ENCODE measurements at places on chromosomes 3 and 15. TPM values are rescaled to one million over a fixed set of nuclear protein-coding genes. Genes with fewer than 3 reads are reported as not detected.

DNA sequence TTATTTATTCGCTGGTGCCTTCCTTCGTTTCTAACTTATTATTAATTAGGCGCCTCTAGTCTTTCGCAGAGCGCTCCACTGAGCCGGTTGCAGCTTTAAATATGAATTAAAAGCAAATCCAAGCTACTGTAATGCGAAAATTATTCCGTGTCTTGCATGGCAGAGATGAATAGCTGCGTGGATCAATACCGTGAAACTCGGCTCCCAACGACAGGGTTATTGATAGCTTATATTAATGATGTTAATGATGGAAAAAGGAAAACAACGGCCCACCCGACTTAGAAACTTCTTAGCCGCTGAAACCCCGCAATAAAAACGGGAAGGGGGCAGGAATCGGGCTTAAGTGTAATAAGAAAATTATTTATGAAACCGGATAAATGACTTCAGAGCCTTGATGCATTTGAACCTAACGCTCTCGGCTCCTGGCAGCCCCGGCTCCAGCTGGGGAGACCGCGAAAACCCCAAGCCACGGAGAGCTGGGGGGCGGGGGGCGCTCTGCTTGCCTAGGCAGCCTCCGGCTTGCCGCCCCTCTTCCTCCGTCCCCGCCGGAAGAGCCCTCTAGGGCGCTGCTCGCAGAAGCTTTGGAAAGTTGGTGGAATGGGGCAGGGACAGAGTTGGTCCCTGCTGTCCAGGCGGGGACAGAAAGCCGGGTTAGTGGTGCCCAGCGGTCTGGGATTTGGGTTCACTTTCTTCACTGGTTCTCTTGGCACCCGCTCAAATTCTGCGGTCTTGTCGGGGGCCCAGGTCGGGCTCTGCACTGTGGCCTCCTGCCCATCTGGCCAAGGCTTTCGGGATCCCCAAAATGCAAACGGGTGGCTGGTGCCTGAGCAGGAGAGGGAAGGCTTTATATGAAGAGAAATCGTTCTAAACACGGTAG lies 7.7 kb upstream of the ONECUT1 start:
- DNase-seq, result no peak

DNA sequence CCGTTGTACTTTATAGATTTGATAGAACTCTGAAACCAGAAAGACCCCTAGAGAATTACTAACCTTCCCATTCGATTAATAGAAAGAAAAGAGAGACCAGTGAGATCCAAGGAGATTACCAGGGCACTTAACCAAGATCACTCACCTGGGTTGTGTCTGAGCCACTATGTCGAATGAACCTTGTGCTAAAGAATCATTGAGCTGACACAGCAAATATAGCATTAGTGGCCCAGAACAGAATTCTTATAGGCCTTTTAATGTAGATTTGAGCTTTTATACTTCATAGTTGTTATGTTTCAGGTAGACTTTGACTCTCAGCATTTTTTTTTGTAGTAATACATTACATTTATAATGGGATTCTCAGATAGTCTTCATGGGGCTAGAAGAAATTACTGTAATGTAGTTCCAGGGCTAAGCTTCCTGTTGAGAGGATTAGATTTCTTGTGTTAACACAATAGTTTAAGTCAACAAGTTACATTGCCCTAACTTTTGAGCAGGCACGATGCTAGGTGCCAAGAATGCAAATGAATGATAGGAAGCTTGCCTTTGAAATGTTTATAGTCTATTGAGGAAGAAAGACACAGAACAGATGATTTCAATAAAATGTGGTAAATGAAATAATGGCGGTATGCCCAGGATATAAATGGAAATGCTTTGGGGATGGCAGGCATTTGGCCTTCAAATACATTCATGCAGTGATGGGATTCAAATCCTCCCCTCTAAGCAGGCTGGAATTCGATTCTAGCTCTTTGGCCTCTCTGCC lies 24.4 kb upstream of the ABHD10 start:
- peak; percentile 10 for DNase-seq

DNA sequence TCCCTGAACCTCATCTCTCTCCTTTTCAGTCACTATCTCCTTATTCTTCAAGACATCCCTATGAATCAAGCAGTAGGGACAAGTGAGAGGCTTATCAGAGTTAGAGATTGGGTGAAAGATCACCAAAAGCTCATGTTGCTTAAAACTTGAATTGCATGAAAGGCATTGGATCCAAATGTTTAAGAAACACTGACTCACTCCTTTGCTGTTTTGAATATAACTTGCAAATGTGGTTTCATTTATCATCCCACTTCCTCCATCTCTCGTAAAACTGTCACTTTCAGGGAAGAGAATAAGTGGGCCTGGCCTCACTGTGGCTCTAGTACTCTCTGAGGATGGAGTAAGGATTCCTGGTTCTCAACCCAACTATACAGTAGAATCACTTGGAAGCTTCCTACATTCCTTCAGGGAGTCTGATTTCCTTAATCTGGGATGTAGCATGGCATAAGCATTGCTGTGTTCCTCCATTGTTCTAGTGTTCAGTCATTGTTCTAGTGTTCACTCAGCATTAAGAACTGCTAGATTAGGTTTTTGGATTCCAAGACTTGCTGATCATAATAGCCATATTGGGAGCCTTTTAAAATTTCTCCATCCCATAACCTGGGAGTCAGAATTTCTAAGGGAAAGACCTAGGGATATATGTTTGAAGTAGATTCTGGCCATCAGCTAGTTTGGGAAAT lies 171.8 kb downstream of the TMEM108 start:
- peak; percentile 44 for DNase-seq

DNA sequence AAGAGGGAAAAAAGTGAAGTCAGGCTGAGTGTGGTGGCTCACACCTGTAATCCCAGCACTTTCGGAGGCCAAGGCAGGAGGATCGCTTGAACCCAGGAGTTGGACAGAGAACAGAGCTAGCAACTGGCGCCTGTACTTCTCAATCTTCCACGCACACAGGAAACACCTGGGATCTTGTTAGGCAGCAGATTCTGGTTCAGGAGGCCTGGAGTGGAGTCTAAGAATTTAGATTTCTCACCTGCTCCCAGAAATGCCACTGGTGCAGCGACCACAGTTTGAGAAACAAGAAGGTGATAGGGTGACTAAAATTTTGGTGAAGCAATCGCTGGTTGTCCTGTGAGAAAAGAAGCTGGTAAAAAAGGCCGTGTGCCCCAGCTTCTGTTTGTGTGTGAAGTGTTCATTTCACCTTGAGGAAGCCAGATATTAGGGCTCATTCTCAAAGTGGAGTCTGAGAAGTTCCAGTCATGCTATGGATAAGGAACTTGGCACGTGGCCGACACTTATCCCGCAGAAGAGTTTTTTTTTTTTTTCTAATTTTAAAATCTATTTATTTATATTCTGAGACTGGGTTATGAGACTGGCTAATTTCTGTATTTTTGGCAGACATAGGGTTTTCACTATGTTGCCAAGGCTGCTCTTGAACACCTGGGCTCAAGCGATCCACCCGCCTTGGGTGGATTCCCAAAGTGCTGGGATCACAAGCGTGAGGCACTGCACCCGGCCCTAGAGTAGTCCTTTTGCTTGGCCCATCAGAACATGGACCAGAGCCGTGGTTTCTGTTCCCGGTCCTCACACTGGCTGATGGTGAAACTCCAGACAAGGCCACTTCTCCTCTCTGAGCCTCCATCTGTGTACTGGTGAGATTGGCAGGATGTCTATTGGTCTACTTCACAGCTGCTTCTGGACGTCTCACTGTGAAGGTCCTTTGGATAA lies 324.6 kb upstream of the PROK2 start:
- DNase-seq, result no peak

DNA sequence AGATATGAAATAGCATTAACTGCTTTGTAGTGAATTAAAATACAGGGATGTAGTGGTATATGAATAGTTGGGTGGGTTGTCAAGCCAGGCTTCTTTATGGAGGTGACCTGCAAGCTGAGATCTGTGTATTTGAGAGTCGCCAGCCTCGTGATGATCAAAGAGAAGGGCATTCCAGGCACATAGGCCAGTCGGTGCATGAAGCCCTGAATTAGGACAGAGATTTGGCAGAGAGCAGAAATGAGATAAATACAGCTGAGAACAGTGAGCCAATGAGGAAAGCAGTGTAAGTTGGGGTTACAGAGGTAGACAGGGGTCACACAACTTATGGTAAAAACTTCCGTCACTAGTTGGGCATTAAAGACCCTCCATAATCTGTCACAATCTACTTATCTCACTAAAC lies 641.9 kb downstream of the OTOL1 start:
- no peak for DNase-seq

DNA sequence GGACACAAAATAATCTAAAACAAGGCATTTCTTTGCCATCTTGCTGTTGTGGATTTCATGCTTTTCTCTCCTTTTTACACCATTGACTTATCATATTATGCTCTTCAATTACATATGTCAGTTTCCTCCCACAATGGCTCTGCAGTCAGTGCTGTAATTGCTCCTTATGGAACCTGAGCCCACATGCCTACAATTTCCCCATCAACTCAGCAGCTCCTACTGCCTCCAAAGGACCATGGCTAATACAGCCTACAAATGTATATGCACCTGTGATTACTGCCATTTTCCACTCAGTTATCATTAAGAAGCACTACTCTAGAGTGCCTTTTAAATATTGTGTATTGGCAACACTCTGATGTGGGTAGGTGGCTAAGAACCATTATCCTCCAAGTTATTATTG lies 30.8 kb downstream of the RTP4 start:
- no peak for DNase-seq

DNA sequence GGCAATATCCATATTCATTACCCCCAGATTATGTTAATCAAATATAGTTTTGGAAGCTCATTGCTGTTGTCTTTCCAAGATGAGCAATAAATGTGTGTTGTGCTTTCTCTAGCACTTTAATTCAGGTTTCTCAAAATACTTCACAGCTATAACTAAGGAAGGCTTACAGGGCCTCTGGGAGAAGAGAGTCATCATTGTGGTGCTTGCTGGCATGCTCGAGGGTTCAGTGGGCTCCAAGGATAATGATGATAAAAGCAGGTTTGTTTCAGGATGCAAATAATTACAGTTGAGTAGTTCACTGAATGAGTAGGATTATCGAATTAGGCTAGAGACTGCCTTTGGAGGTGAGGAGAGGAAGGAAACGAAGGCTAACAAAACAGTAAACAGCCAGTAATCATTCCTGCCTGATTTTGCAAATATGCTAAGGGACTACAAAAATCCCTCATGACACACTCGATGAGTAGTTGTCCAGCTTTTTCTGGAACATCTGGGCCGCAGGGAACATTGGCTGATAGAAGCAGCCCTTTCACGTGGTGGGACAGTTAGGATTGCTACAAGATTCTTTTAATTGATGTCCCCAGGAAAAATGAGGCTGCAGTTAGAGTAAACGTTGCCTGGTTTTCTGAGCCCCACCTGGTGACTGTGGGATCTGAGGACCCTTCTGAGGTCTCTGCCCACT lies 54.1 kb downstream of the SLC7A14 start:
- no peak for DNase-seq

DNA sequence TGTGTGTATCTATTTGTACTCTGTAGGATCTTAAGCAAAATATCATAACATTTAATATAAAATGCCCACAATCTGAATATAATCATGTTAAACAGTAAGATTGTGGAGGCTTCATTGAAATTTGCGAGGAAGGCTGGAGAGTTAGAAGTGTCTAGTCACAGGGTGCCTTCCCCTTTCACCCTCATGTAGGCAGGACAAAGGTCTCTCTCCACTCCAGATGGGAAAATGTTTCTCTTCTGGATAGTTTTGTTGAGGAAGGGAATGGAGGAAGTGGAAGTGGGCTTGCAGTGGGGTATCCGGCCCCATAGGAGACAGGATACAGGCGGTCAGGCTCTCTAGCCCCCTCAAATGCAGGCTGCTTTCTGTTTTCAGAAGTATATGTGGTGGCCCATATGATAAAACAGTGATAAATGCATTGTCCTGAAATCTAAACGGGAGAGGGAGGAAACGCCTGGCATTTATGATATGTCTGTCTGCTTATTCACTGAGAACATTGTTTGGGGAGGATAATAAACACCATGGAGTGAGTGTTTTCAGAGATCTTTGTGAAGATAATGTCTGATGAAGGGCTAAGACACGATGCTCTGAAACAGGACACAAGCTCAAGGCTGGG lies 13.3 kb upstream of the MYZAP start:
- no peak for DNase-seq

- no peak for DNase-seq
Measured at GRCh38 chr15:31268108-31268501, 58.5 kb upstream of the KLF13 start.

- no peak for DNase-seq
Measured at GRCh38 chr3:171088496-171088895, 62.0 kb upstream of the SLC2A2 start.

GRCh38 chr15:87167055-87167454 lies 1087.4 kb downstream of the AGBL1 start:
- peak; percentile 36 for DNase-seq

- no peak for DNase-seq
Measured at GRCh38 chr15:75544359-75544758, 34.8 kb downstream of the PTPN9 start.

DNA sequence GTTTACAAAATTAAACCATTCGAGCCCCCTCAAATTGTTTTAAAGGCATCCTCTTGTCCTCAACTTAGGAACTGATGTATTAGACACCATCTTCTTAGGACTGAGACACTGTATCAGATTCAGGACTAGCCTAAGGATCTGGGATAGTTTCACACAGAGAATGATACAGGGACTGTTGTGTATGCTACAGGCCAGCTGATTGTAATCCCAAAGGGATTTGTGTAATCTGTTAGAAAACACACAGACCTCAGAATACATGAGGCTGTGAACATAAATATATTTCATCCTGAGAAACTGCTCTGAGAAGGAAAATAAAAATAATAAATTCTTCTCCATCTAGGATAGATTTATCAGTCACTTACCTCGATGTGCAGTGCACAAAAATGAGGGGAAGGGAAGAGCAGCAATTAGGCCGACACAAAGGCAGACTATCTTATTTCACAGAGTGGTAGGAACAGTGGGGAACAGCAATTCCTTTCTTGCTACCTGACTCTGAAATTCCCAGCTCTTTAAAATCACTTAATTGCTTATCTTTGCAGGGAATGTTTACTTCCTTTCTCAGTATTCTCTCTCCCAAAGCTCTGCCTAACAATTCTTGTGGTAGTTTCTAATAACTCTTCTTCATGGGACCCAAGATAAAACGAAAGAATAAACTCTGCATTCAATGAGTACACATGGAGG lies 322.5 kb downstream of the MAGI1 start:
- no peak for DNase-seq

GRCh38 chr3:152193673-152194267 lies 75.0 kb upstream of the MBNL1 start:
- DNase-seq, result no peak

DNA sequence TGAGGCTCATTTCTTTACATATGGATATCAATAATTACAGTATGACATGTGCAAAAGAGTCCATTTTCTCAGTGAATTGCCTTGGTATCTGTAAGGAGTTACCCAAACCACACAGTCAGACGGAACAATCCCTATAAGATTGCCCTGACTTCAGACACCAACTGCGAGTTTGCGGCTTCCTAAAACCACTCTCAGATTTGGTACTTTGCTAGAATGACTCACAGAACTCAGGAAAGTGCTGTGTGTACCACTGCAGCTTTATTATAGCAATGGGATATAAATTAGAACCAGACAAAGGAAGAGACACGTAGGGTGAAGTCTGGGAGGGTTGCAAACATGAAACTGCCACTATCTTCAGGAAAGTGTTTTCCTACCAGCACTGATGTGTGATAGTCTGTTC lies 45.8 kb upstream of the ATP13A3 start:
- no peak for DNase-seq

- no peak for DNase-seq
Measured at GRCh38 chr3:156648086-156648485, 26.3 kb upstream of the TIPARP start.

GOLGA6B gene
- total RNA-seq, result not detected

MAGI1 gene
- 30.8 TPM for total RNA-seq

TOMM70 gene
- 47.6 TPM for total RNA-seq

TMEM158 gene
- total RNA-seq, result 28.6 TPM

GPR62 gene
- not detected for total RNA-seq

KNG1 gene
- not detected for total RNA-seq

CADPS gene
- total RNA-seq, result not detected

CNTN4 gene
- not detected for total RNA-seq

C2CD4B gene
- total RNA-seq, result not detected
